Spinal cord (tissue), 10 donors: ENCODE measurements at places on chromosomes 16 and 17. TPM values are rescaled to one million over a fixed set of nuclear protein-coding genes. Genes with fewer than 3 reads are reported as not detected.

Gene SDR42E2
- not detected for total RNA-seq

Gene RNF166
- 7.8 TPM for total RNA-seq

Gene PRSS21
- not detected for total RNA-seq

Gene CIAO3
- total RNA-seq: 29.9 TPM

Gene NAGS
- total RNA-seq: 1.6 TPM

Gene COX6A2
- not detected for total RNA-seq

Gene TP53TG3F
- not detected for total RNA-seq

Gene PSME3IP1
- 94.3 TPM for total RNA-seq

Gene CX3CL1
- 20.1 TPM for total RNA-seq

Gene USP10
- 41.5 TPM for total RNA-seq

Gene NOS2
- total RNA-seq: 1.1 TPM

Gene ZP2
- total RNA-seq: 0.20 TPM

Gene EFCAB3
- not detected for total RNA-seq

Gene TRIM72
- total RNA-seq: 0.50 TPM

Gene KATNIP
- 18.2 TPM for total RNA-seq

Gene IRF8
- total RNA-seq: 20.5 TPM

Gene TEX14
- 0.30 TPM for total RNA-seq

Gene ALDH3A1
- 0.39 TPM for total RNA-seq

Gene TNFRSF17
- 0.20 TPM for total RNA-seq

Gene FOXJ1
- total RNA-seq: 4.6 TPM

Gene SHCBP1
- total RNA-seq: 6.0 TPM
